CD4-positive, alpha-beta T cell treated with Interleukin-6 at 100 ng/mL for 8 hours (primary cell): ENCODE measurements at places on chromosomes 7 and 10.

DNA sequence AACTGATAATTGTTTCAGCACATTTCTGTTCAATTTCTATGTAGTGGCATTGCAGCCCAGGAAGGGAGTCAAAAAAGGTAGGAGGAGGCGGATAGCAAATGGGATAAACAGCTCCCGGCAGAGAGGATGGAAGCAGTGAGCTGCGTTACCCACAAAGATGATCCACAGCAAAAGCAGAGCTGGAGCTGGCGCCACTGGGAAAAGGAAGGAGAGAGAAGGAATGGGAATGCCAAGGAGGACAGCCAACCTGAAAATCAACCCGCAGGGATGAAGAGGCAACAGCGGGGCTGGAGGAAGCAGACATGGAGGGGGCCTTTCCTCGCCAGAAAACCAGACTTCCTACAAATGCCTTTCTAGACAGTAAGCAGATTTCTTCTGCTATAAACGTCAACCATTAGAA is 82.7 kb upstream of the ADAM12 start:
- DNase-seq, result no peak

GRCh38 chr7:85693326-85693725 is 506.5 kb upstream of the SEMA3D start:
- DNase-seq, result no peak

- DNase-seq, result no peak
These were observed 129.4 kb downstream of the AASS start for GRCh38 chr7:122014697-122015096.

DNA sequence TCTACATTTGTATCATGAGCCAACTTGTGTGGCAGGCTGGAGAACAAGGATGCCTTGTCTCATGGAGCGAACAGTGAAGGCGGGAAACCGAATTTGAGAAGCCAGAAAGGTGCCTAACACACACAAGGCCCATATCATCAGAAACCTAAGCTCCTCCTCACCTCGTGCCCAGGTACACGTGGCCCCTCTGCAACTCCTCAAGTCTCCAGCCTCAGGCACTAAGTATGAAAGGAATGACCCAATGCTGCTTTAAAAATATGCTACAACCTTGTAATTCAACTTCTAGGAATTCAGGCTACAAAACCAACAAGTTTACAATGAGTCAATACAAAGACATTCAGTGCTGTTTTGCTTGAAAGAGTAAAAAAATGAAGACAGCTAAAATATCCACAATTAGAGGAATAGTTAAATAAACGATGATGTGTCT is 95.7 kb downstream of the CDK6 start:
- DNase-seq, result no peak

- no peak for DNase-seq
These were observed 226.2 kb upstream of the KAT6B start for GRCh38 chr10:74600170-74600569.

- no peak for DNase-seq
These were observed 34.2 kb downstream of the DNAJC12 start for GRCh38 chr10:67803588-67804394.

DNA sequence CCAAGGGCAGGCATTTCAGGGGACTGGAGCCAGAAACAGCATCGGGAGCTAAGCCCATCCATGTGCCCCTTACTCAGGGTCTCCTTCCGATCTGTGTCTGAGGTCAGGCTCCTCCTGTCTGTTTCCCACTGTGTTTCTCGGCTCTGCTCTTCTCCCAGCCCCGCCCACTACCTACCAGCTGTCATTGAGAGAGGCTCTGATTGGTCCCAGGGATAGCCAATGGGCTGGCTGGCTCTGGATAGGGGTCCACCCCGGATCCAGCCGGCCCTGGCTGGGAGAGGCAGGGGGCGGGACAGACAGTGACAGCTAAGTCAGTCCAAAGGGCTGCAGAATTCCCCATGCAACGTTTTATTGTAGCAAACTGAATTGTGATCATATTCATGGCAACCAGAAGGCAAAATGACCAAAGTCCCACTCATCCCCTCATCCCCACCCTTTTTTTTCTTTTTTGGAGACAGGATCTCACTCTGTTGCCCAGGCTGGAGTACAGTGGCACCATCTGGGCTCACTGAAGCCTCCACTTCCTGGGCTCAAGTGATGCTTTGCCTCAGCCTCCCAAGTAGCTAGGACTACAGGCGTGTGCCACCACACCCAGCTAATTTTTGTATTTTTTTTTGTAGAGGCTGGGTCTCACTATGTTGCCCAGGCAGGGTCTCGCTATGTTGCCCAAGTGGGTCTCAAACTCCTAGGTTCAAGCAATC is 76.3 kb downstream of the CLIP2 start:
- DNase-seq, result no peak

DNA sequence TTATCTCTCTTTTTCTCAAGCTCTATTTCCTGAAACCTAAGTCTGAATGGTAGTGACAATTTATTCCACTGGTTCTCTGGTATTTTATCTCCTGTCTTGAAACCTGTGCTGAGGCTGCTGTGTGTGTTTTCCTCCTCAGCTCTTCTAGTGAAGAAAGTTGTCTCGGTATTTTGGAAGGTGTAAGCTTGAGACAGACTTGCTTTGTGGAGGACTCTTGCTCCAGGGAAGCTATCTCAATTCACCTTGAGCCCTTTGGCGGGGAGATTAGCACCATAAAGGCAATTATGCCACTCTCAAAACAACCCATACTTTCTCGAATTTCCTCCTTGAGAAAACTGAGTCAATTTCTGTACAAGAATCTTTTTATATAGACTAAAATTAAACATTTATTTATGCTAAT is 141.6 kb downstream of the THSD7A start:
- no peak for DNase-seq

DNA sequence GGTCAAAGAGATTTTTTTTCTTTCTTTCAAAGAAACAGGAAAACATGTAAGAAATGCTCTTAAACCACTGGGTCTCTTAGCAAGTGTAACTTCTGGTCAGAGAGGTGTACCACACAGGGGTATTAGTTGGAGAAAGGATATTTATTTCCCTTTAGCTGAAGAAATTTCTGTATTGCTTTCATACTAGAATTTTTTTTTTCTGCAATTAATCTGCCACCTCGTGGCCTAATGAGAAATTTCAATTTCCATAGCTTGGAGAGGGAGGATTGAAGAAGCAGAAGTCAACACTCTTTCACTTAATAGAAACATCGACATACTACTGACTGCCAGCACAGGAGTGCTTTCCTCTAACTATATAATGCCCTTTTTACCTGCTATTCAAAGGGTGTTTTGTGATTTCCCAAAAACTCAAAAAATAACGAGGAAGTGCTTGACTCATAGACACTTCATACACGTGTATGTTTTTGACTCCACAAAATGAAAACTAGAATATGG is 177.6 kb upstream of the NAMPT start:
- DNase-seq, result no peak

GRCh38 chr10:33746836-33747268 is 412.4 kb upstream of the NRP1 start:
- no peak for DNase-seq

DNA sequence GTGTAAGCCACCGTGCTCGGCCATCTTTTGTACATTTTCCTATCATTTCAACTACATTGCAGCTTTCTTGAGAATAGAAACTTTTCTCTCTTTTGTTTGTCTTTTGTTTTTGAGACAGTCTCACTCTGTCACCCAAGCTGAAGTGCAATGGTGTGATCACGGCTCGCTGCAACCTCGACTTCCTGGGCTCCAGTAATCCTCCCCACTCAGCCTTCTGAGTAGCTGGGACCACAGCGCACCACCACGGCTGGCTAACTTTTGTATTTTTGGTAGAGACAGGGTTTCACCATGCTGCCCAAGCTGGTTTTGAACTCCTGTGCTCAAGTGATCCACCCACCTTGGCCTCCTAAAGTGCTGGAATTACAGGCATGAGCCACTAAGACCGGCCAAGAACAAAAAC is 31.3 kb upstream of the DAGLB start:
- DNase-seq, result no peak

GRCh38 chr10:7136016-7136415 is 274.8 kb downstream of the SFMBT2 start:
- no peak for DNase-seq

DNA sequence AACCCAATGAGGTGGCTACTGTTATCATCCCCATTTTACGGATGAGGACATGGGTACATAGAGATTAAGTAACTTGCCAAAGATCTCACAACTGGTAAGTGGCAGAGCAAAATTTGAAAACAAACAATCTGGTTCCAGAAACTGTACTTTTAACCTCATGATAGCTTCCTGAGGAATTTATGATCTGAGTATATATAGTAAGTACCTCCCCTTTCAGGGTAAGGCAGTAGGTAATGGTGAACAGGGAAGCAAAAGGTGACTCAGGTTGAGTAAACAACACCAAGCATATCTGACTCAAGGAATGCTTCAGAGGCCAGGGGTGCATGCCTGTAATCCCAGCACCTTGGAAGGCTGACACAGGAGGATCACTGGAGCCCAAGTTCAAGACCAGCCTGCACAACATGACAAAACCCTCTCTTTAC is 21.1 kb downstream of the KLLN start:
- no peak for DNase-seq
